ENCODE measurements at places on chromosomes 6 and 20. TPM values are rescaled to one million over a fixed set of nuclear protein-coding genes. Genes with fewer than 3 reads are reported as not detected.

DNA sequence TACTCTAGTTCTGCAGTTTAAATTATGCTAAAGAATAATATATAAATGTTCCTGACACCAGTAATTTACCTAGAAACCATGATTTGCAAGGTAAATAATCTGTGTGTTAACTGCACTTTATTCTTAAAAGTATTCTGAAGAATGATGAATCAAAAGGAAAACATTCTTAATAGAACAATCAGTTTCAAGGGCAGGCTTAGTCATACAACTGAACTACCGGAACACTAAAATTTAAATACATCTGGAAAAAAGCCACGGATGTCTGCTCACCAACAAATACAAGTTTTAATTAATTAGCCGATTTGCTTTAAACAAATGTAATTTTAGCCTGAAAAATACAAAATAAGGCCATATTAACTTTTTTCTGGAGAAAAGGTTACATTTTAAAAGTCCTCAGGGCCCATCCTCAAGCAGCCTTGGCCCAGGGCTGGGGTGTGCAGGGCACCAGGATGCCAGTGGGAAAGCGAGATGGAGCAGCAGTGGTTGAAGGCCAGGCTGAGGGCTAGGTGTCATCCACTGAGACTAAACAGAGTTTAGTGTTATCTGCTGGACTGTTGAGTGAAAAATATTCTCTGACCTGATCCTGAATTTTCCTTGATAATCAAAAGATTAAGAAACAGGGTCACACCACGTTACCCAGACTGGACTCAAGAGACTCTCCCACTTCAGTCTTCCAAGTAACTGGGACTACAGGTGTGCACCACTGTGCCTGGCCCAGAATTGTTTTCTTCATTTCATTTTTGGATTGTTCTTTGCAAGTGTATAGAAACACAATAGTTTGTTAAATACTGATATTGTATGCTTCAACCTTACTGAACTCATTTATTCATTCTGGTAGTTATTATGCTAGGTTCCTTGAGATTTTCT, 88.2 kb upstream of the DST start:
- DNase-seq, result no peak

- no peak for DNase-seq
These were observed 217.2 kb downstream of the LAMA2 start for GRCh38 chr6:129100164-129100563.

The BPI gene
- 2.1 TPM for total RNA-seq

- DNase-seq, result no peak
These were observed 21.6 kb upstream of the MYB start for GRCh38 chr6:135159531-135159930.

- peak; percentile 8 for DNase-seq
These were observed 87.7 kb upstream of the NOX3 start for GRCh38 chr6:155543166-155543847.

GRCh38 chr6:121999456-122000065, 399.9 kb upstream of the HSF2 start:
- DNase-seq, result no peak

DNA sequence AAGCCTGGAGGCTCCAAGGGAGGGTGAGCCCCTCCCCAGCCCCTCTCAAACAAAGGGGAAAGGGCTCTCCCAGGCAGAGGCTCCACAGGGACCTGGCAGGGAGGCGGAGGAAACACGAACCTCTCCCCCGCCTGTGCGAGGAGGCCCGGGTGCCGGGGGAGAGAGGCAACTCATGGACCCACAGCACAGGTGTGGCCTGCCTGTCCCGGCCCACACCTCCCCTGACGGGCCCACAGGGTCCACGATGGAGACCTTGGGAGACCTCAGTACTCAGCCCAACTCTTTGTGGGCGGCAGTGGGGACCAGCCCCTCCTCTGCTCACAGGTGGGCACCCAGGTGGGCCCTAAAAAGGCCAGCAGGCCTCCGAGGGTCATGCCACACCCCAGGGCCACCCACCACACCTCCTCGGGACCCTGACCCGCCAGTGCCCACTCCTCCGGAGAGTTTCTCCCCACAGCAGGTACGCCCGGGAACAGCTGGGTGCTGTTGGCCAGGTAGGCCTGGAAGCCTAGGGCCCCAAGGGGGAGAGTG, 12.2 kb downstream of the LAMA5 start:
- DNase-seq, result no peak

DNA sequence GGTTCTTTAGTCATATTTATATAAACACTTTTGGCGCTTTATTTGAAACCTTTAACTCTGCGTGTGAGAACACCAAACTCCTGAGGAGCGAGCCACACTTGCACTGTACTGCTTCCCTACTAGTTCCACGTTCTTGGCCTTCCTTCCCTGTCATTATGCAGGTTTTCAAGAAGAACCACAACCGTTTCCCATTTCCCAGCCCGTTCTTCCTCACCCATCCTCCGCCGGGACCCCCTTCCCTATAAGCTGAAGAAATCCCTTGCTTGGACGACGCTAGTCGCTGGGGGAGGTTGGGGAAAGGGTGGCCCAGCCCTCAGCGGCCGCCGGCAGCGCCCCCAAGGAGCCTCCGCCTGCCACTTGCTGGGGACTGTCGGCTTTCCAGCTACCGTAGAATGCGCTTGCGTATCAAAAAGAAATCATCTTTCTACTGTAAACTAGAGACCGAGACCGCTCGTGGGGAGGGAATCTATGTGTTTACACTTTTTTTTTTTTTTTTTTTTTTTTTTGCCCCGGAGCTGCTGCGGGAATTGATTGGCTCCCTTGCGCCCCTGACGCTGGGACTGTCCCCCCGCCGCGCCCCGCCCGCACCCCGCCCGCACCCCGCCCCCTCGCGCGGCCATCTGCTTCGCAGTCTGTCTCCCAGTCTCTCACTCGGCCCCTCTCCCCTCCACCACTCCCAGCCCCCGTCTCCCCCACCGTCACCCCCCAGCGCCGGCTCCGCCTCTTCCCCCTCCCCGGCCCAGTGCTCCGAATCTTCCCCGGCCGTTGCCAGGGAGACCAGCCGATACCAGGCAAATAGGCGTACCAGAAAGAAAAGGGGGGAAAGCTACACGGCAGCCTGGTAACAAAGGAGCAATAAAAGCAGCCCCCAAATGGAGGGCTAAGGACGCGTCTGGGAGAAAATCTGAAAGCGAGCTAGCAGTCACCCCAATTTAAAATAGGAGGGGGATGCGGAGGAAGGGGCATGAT, 2.3 kb upstream of the MARCKS start:
- DNase-seq, result peak; percentile 85

The GSTA4 gene
- 11.5 TPM for total RNA-seq
